ENCODE measurements at places on chromosomes 4 and X. TPM values are rescaled to one million over a fixed set of nuclear protein-coding genes. Genes with fewer than 3 reads are reported as not detected.
A peak's percentile ranks its signal among the peaks of the same experiment; 100 is the strongest.

DNA sequence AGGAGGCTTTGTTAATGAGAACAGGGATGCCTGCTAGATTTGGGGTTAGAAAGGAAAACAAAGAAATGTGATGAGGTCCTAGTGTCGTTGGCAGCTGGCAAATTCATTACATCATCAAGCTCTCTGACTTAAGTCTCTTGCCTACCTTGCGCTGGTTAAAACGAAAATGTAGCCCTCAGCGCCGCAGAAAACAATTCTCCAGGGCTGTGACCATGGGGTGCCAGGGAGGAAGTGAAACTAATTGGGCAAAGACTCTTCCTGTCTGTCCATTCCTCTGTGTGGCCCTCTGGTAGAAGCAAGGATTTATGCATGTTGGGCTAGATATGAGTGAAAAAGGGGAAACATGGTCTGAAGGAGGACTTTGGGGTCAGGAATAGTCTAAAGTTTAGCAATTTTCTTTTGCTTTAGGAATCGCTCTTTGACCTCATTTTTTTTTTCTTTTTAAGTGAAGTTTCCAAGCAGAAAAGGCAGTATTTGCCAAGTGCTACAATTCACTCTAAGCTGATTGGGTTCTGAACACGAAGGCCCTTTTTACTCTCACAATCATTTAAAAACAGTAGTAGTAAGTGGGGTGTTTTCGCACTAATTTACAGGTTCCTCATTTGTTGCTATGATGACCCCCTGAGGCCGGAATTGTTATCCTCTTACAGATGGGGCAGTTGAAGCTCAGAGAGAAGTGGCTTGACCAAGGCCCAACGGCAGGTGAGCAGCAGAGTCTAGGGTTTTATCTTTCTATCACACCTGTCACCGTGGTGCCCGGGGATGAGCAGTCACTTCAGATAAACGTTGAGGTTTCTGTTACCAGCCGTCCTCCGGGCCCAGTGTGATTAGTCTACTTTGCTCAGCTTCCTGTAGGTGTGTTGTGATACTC, 27.3 kb upstream of the CHRNA9 start:
- no peaks in the 10 kb centered on the region for H3K27me3 ChIP-seq
- H3K4me1 ChIP-seq = peaks cover 11% of the 10 kb centered on the region
- DNase-seq = no peak
- no peak overlapping the region for H3K4me3 ChIP-seq
- H3K36me3 ChIP-seq = no peaks in the 10 kb centered on the region

- H3K27me3 ChIP-seq = no peaks in the 10 kb centered on the region
- H3K4me3 ChIP-seq = no peak overlapping the region
- peak; percentile 86 for DNase-seq
- H3K4me1 ChIP-seq = peaks cover 14% of the 10 kb centered on the region
Measured at GRCh38 chr4:4488405-4489404, 53.1 kb downstream of the STX18 start.

- no peak for DNase-seq
- H3K36me3 ChIP-seq = no peaks in the 10 kb centered on the region
- H3K27me3 ChIP-seq = no peaks in the 10 kb centered on the region
- H3K27ac ChIP-seq = no peak overlapping the region
- H3K4me1 ChIP-seq = peaks cover 22% of the 10 kb centered on the region
Measured at GRCh38 chr4:29304595-29304994, 1415.6 kb upstream of the PCDH7 start.

GRCh38 chrX:9644335-9644734, 121.3 kb downstream of the GPR143 start:
- no peak overlapping the region for H3K27ac ChIP-seq
- H3K4me3 ChIP-seq = no peak overlapping the region
- no peaks in the 10 kb centered on the region for H3K27me3 ChIP-seq

GRCh38 chr4:44760142-44760898, 34.0 kb upstream of the GNPDA2 start:
- no peaks in the 10 kb centered on the region for H3K36me3 ChIP-seq
- H3K4me1 ChIP-seq = no peaks in the 10 kb centered on the region
- H3K4me3 ChIP-seq = no peak overlapping the region

DNA sequence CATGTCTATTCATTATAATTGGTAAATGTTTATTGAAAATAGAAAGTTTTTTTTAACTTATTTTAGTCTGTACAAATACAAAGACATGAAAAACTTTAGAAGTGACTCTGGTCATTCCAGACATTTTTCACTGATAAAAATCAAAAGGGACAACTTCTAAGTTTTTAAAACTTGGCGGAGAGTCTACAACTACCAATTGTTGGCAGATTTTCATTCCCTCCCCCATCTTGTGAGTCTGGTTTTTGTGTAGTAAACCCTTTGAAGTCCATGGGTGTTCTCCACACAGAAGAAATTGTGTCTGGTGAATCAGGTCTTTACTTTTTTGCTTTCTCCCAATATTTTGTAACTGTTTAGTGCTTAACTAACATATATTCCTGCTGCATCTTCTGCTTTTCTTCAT, 336.5 kb downstream of the PDGFC start:
- no peaks in the 10 kb centered on the region for H3K4me1 ChIP-seq
- no peak overlapping the region for H3K4me3 ChIP-seq
- no peak for DNase-seq
- H3K27me3 ChIP-seq = no peaks in the 10 kb centered on the region
- no peak overlapping the region for H3K27ac ChIP-seq

- H3K36me3 ChIP-seq = no peaks in the 10 kb centered on the region
- H3K4me1 ChIP-seq = peaks cover 17% of the 10 kb centered on the region
- H3K27me3 ChIP-seq = no peaks in the 10 kb centered on the region
- H3K4me3 ChIP-seq = no peak overlapping the region
Measured at GRCh38 chrX:10171249-10171648, 14.5 kb downstream of the CLCN4 start.

DNA sequence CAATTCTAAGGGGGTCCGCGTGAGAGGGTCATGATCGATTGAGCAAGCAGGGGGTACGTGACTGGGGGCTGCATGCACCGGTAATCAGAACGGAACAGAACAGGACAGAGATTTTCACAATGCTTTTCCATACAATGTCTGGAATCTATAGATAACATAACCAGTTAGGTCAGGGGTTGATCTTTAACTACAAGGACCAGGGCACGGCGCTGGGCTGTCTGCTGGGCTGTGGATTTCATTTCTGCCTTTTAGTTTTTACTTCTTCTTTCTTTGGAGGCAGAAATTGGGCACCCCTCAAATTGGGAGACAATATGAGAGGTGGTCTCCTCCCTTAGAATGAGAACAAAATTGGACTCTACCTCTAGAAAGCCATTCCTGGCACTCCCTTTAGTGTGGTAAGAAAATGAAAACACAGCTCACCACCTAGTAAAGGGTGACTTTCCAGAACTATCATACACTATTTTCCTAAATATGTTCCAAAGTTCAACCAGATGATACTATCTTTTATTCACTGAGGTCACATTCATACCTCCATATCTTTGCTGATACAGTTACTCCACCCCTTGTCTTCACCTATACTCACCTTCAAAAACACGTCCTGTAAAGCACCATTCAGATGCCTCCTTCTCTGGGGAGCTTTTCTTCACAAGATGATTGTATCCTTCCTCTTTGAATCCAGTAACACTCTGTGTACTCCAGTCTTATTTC, 1058.3 kb upstream of the SLIT2 start:
- no peaks in the 10 kb centered on the region for H3K36me3 ChIP-seq
- DNase-seq = no peak
- no peaks in the 10 kb centered on the region for H3K27me3 ChIP-seq
- no peak overlapping the region for H3K27ac ChIP-seq
- no peaks in the 10 kb centered on the region for H3K4me1 ChIP-seq
- H3K4me3 ChIP-seq = no peak overlapping the region

GRCh38 chr4:8555716-8556115, 24.5 kb upstream of the GPR78 start:
- no peaks in the 10 kb centered on the region for H3K27me3 ChIP-seq
- H3K4me3 ChIP-seq = no peak overlapping the region
- H3K4me1 ChIP-seq = no peaks in the 10 kb centered on the region
- no peak for DNase-seq

DNA sequence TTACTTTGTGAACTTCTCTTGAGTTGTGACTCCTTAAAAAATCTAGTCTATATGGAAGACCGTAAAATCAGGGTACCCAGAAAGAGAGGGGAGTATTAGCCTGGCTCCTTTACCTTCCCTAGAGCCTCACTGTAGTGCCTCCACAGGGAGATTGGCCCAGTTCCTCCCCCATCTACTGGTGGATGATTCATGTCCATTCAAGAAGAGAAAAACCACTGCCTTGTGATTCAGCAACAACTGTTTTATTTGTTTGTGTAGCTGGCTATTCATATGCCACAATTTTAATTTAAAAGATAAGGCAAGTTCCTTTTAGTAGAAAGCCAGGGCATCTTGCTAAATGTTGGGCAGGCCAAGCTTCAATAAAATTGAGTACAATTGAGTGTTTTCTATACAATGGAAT, 221.8 kb upstream of the KCNIP4 start:
- H3K4me3 ChIP-seq = no peak overlapping the region
- no peak overlapping the region for H3K27ac ChIP-seq
- no peak for DNase-seq
- H3K4me1 ChIP-seq = no peaks in the 10 kb centered on the region

DNA sequence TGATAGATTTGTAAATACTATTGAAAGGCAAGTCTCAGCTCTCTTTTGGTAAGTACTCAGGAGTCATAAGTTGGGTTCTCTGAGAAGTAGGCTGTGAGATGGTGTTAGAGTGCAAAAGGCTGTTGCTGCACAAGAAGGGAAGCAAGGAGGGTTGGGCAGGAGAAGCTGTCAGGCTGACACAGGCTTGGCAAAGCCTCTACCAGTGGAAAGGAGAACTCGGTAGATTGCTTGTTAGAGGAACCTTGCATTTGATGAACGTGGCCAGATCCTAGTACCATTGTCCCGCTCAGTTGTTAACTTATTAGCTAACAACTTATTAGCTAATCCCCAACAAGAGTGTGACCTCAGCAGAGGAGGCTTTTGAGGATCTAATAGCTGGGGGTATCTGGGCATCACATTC, 449.3 kb upstream of the BOD1L1 start:
- no peak overlapping the region for H3K27ac ChIP-seq
- H3K4me1 ChIP-seq = no peaks in the 10 kb centered on the region
- no peaks in the 10 kb centered on the region for H3K36me3 ChIP-seq
- H3K27me3 ChIP-seq = no peaks in the 10 kb centered on the region

DNA sequence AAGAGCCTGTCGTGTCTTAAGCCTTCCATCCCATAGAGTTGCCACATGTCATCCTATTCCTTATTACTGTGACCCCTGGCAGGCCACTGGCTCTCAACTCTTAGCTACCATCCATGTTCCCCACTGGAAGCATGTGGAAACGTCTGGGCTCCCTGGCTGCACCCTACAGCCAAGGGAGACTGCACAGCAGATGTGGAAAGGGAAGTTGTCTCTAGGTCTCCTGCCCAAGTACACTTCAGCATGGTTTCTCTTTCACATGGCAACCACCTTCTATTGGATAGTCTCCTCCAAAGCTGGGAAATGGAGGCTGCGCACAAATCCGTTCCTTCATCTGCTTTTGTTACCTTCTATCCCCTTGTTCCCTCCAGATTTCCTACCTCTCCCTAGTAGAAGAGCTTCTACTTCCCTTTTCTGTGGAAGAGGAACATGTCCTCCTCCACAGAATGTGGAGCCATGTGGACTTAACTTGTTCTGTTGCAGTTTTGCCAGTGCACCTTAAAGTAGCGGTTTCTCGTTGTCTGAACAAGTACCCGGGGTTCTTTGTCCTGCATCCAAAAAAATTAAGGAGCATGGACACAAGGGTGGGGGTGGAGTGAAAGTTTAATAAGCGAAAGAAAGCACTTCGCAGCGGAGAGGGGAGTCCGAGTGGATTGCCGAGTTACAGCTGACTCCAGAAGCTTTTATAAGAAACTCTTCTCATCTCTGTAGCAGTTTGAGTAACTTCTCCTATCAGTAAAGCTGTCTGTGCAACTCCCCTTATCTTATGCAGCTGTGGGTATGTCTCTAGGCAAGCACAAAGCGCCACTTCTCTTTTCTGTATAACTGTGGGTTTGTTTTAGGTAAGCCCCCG, 52.5 kb downstream of the HMGB2 start:
- no peak for DNase-seq
- H3K4me1 ChIP-seq = no peaks in the 10 kb centered on the region
- no peak overlapping the region for H3K4me3 ChIP-seq
- H3K36me3 ChIP-seq = no peaks in the 10 kb centered on the region

DNA sequence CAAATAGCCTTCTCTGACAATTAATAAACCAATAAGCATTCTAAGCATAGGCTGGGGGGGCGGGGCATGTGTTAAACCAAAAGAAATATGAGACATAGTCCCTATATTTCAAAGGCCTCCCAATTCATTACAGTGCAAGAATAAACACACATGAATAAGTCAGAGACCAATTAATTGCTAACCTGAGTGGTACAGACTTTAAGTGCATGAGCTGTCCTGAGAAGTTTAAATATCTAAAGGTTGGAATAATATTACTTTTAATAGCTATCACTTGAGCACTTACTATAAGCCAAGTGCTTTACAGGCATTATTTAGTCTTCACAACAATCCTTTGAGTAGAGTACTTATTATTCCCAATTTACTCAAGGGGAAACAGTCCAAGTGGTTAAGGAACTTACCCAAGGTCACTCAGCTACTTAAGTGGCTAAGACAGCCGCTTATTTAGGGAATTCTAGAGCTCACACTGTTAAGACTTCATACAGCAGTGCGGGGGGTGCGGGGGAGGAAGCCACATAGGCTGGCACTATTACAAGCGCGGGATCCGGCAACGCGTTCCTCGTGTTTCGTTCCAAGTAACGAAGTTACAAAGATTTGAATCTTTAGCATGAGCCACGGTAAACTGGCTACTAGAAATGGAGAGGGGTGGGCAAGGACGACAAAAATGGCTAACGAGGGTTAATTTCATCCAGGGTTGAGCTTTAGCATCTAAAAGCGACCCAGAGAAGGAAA, 1.4 kb downstream of the THOC2 start:
- H3K27ac ChIP-seq = peak overlapping the region; percentile 87
- peaks cover 27% of the 10 kb centered on the region for H3K4me1 ChIP-seq
- no peaks in the 10 kb centered on the region for H3K36me3 ChIP-seq
- H3K4me3 ChIP-seq = peak overlapping the region; percentile 96
- DNase-seq = peak; percentile 47

- H3K27ac ChIP-seq = peak overlapping the region; percentile 77
- peak; percentile 0 for DNase-seq
- no peaks in the 10 kb centered on the region for H3K36me3 ChIP-seq
- no peaks in the 10 kb centered on the region for H3K27me3 ChIP-seq
- H3K4me1 ChIP-seq = no peaks in the 10 kb centered on the region
Measured at GRCh38 chrX:17738737-17739535, 1.6 kb downstream of the SCML1 start.

- H3K27me3 ChIP-seq = no peaks in the 10 kb centered on the region
- no peak overlapping the region for H3K4me3 ChIP-seq
- peaks cover 21% of the 10 kb centered on the region for H3K36me3 ChIP-seq
- H3K27ac ChIP-seq = no peak overlapping the region
- no peak for DNase-seq
Measured at GRCh38 chr4:151169223-151169622, 69.8 kb downstream of the RPS3A start.

Gene PCSK1N
- not detected for total RNA-seq

Gene NONO
- total RNA-seq = 465 TPM

Gene UGT2A1
- not detected for total RNA-seq

Gene ITIH6
- not detected for total RNA-seq

All from endothelial cell of umbilical vein (primary cell).